ENCODE measurements at places on chromosomes 6 and 20.

GRCh38 chr6:122641819-122642218 is 31.6 kb downstream of the PKIB start:
- no peak for DNase-seq

- no peak for DNase-seq
Measured at GRCh38 chr20:1804554-1804956, 90.7 kb upstream of the SIRPA start.

- DNase-seq: no peak
Measured at GRCh38 chr20:6765469-6766058, 1.9 kb upstream of the BMP2 start.

DNA sequence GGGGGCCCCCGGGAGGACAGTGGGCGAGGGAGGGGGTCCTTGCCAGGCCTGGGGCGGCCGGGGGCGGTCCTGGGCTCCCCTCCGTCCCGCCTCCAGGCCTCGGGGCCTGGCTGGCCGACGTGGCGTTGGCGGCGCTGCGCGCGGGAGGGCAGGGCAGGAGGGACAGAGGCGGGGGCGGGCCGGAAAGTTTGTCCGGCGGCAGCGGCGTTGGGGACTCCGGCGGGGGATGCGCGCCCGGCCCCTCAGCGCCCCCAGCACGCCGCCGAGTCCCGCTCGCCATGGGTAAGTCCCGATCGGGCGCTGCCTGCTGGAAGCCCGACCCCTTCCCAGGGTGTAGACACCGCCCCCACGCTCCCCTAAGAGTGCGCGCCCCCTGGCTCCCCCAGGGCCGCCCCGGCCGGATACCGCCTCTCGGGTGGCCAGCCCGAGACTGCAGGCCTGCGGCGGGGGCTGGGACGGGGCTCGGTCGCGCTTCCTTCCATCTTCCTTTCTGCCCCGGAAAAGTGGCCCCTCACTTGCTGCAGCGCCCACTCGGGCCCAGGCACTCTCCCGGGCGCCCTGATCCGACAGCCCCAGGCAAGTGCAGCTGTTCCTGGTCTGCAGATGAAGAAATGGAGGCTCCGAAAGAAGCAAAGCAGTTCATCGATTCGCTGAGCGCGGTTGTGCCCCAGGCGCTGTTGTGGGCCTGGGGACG is at the start of gene SLC2A10:
SLC2A10 (plus strand) TSS at position 191 of the 694 bp plus-strand sequence; CDS start at position 279, 88 bp downstream.
- DNase-seq: no peak

GRCh38 chr6:37025621-37026466 is 20.4 kb downstream of the FGD2 start:
- DNase-seq: no peak

Data from stimulated activated naive CD4-positive, alpha-beta T cell (primary cell).